Activated CD4-positive, alpha-beta memory T cell treated with anti-CD3 and anti-CD28 coated beads for 36 hours (primary cell): ENCODE measurements at places on chromosomes 16 and 17. TPM values are rescaled to one million over a fixed set of nuclear protein-coding genes. Genes with fewer than 3 reads are reported as not detected.

Gene GAS7
- 0.26 TPM for total RNA-seq

Gene TMC5
- total RNA-seq = not detected

Gene KRTAP4-4
- total RNA-seq = not detected

DNA sequence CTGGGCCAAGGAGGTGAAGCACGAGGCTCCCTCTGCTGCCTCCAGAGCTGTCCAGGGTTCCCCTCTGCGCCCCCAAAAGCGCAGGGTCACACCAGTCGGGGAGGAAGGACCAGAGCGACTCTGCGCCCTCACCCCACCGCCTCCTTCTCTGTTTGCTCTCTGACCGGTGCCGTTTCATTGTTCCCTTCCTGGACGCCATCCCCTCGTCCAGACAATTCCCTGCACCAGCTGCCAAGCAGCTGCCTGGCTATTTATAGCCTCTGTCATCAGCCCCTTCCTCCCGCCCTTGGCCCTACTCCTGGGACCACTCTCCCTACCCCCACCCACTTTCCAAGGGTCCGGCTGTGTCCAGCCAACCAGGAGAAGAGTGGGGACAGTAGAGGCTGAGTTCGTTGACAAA is 68.8 kb upstream of the CREBBP start:
- no peak for DNase-seq
- H3K4me1 ChIP-seq = no peaks in the 10 kb centered on the region
- H3K36me3 ChIP-seq = no peaks in the 10 kb centered on the region
- H3K27ac ChIP-seq = no peak overlapping the region
- H3K27me3 ChIP-seq = peaks cover 10% of the 10 kb centered on the region

Gene TNRC6C
- total RNA-seq = 10.9 TPM

GRCh38 chr16:29665294-29666077 is 2.4 kb downstream of the SPN start:
- H3K36me3 ChIP-seq = peaks cover 37% of the 10 kb centered on the region
- peaks cover 45% of the 10 kb centered on the region for H3K4me1 ChIP-seq
- peak overlapping the region; percentile 100 for H3K27ac ChIP-seq
- peak overlapping the region; percentile 97 for H3K4me3 ChIP-seq
- H3K27me3 ChIP-seq = no peaks in the 10 kb centered on the region
- peak; percentile 60 for DNase-seq

Gene MYH13
- not detected for total RNA-seq

GRCh38 chr16:11391576-11391975 is 46.3 kb downstream of the RMI2 start:
- no peaks in the 10 kb centered on the region for H3K36me3 ChIP-seq
- H3K27me3 ChIP-seq = no peaks in the 10 kb centered on the region
- DNase-seq = no peak
- no peaks in the 10 kb centered on the region for H3K4me1 ChIP-seq
- no peak overlapping the region for H3K4me3 ChIP-seq

DNA sequence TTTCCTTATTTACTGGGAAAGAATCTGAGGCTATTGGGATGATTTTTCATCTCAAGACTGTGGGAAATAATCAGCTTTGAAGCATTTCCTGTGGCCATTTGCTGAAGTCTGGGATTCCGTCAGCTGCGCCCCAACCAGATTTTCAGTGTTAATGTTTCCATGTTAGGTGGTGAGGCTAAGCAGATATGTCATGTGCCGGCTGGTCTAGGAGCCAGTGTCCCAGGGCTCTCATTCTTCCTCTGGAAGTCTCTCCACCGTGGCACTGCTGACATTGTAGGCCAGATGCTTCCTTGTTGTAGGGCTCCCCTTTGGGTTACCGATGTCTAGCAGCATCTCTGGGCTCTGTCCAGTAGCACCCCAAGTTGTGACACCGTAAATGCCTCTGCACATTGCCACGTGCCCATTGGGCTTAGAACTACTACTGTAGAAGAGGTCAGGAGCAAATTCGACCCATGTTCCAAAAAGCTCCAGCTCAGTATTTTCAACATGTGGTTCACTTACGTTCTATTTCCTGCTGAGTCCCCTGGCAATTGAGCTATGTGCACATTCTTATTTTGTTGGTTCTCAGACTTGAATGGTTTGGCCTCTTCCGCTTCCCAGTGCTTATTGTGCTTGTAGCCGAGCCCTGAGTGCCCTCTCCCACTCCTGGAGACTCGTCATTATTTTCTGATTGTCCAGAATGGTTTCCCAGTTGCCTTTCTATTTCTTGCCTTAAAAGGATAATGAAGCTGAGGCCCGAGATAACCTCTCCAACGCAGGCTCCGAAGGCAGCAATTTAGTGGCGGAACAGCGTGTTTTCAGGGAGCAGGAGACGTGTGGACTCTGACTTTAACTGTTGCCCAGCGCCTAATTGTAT is 82.2 kb downstream of the SPECC1 start:
- H3K36me3 ChIP-seq = no peaks in the 10 kb centered on the region
- DNase-seq = no peak

Gene GPR179
- total RNA-seq = 0.02 TPM

GRCh38 chr17:50274142-50274896 is at the start of gene TMEM92:
TMEM92 (plus strand) TSS chr17:50274466; CDS start chr17:50274502, 36 bp downstream.
- H3K27ac ChIP-seq = no peak within 1 kb of the TSS
- H3K4me1 ChIP-seq = peaks cover 5% of the 10 kb centered on the region
- DNase-seq = no peak
- H3K27me3 ChIP-seq = peaks cover 39% of the 10 kb centered on the region

Gene PRSS53
- total RNA-seq = 3.4 TPM

Gene SLC47A1
- total RNA-seq = 1.3 TPM

Gene RND2
- total RNA-seq = 0.07 TPM

DNA sequence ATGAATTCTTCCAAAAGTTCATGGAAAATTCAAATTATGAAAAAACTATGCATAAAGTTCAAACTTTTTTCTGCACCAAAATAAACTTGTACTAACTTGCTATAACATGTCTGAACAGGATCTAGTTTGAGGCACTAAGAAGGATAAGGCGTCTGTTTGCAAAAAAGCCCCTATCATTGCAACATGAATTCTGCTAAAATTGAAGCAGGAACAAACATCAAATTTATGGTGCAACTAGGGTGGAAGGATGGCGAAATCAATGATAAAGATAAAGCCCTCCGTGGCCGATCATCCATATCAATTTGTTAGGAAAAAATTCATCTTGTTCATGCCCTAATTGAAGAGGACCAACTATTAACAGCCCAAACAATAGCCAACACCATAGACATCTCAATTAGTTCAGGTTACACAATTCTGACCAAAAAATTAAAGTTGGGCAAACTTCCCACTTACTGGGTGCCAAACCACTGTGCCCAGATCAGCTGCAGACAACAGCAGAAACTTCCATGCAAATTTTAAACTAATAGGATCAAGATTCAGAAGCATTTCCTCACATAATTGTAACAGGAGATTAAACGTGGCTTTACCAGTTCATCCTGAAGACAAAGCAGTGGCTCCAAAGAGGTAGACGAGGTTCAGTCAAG is 12.9 kb downstream of the IL21R start:
- DNase-seq = no peak
- no peak overlapping the region for H3K4me3 ChIP-seq
- H3K4me1 ChIP-seq = peaks cover 68% of the 10 kb centered on the region
- no peaks in the 10 kb centered on the region for H3K27me3 ChIP-seq
- peaks cover 71% of the 10 kb centered on the region for H3K36me3 ChIP-seq

DNA sequence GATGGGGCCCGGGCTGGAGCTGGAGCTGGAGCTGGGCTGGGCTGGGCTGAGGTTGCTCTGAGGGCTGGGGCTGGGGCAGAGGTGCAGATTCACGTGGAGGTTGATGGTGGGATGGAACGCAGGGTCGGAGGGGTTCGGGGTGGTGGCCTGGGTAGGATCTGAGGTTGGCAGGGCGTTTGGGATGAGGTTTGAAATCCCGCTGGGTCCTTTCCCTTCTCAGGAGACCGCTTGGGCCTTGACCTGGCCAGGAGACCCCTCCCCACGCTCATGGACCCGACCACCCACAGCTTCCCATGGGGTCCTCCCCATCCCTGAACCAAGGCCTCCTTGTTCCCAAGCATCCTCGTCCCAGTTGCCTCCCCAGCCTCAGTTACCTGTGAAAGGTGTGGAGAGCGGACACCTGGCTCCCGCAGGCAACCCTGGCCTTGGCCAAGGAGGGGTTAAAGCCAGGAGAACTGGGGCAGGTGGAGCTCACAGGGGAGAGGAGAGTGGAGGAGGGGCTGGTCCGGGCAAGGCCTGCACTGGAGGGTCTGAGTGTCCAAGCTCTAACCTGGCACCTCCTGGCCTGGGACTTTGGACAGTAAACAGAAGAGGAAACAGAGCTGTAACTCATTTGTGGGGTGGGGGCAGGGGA is at the start of gene ASGR2:
ASGR2 (minus strand) TSS at position 582 of the 634 bp plus-strand sequence. CDS start 582 bp downstream, outside the sequence.
- no peak for DNase-seq
- H3K36me3 ChIP-seq = no peaks in the 10 kb centered on the region
- no peak within 1 kb of the TSS for H3K4me3 ChIP-seq
- H3K27ac ChIP-seq = no peak within 1 kb of the TSS

DNA sequence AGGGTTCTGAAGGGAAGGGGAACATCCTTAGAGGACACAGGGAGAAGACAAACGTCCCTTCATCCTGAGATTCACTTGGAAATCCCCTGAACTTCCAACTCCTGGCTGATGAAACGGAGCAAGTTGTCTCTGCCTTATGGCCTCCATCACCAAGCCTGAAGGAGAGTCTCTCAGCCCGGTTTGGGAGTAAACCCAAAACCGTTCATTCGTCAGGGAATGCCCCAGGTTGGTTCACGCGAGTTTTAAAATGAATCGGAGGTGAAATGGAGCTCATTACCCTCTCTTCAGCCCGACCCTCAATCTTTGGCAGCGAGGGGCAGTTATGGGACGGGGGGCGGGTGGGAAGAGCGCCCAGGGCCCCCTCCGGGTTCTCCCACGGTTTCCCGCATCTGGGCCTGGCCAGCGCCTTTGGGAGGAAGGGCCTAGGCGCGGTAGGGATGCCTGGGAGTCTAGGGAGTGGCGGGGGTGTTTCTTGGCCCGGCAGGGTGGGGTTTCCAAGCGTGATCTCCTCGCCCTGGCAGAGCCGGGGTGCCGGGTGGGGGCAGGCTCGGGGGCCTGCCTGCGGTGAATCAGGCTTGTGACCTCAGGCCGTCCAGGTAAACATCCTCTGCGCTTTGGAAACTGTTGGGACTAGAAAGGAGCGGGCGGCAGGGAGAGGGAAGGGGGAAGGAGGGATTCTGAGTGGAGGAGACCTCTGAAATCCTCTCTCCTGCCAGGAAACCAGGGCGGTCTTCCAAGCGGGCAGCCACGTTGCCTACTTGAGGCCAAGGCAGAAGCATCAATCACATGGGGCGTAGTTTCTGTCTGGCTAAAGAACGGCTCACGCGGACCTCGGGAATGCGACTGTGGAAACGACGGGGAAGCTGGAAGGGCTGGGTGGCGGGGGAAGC is 24.1 kb upstream of the HOXB13 start:
- no peaks in the 10 kb centered on the region for H3K36me3 ChIP-seq
- DNase-seq = no peak
- peaks cover 13% of the 10 kb centered on the region for H3K4me1 ChIP-seq
- no peak overlapping the region for H3K4me3 ChIP-seq
- no peak overlapping the region for H3K27ac ChIP-seq

DNA sequence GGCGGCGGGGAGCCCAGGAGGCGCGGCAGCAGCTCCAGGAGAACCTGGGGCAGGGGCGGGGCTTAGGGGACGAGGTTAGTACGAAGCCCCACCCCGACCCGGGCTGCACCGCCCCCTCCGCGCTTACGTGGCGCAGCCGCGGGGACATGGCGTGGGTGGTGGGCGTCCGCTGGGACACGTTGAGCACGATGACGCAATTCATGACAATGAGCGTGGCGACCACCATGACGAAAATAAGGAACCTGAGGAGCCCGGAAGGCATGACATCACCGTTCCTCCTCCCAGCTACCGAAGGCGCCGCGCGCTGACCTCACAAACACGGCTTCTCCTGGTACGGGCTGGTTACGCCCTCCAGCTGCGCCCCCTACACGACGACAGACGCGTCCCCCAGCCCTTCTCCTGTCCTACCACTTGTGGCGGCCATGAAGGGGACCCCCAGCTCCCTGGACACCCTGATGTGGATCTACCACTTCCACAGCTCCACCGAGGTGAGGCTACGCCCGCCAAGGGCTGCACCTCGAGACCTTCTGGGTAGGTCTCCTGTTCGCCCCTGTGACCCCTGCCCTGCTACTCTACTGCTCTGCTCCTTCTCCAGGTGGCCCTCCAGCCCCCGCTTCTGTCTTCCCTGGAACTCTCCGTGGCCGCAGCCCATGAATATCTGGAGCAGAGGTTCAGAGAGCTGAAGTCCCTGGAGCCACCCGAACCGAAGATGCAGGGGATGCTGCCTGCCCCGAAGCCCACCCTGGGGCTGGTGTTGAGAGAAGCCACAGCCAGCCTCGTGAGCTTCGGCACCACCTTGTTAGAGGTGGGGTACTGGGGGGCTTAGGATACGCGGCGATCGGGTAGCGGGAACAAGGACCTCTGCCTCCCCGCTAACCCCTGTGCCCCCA is at the start of gene C17orf107:
C17orf107 (plus strand) TSS at position 196 of the 890 bp plus-strand sequence; CDS start at position 423, 227 bp downstream.
- H3K27me3 ChIP-seq = peaks cover 1% of the 10 kb centered on the region
- peak within 1 kb of the TSS; percentile 88 for H3K4me3 ChIP-seq
- H3K36me3 ChIP-seq = peaks cover 14% of the 10 kb centered on the region

DNA sequence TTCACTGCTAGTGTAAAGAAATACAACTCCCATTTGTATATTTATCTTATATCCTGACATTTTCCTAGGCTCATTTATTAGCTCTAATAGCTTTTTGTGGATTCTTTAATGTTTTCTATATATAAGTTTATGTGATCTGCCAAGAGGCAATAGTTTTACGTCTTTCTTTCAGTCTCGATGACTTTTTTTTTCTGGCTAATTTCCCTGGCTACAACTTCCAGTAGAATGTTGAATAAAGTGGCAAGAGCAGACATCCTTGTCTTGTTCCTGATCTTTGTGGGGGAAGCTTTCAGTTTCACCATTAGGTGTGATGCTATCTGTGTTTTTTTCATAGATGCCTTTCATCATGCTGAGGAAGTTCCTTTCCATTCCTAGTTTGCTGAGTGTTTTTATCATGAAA is 43.9 kb upstream of the ABCA3 start:
- H3K4me1 ChIP-seq = peaks cover 3% of the 10 kb centered on the region
- peaks cover 3% of the 10 kb centered on the region for H3K27me3 ChIP-seq
- H3K27ac ChIP-seq = no peak overlapping the region
- no peak for DNase-seq
- H3K36me3 ChIP-seq = peaks cover 3% of the 10 kb centered on the region
- no peak overlapping the region for H3K4me3 ChIP-seq

DNA sequence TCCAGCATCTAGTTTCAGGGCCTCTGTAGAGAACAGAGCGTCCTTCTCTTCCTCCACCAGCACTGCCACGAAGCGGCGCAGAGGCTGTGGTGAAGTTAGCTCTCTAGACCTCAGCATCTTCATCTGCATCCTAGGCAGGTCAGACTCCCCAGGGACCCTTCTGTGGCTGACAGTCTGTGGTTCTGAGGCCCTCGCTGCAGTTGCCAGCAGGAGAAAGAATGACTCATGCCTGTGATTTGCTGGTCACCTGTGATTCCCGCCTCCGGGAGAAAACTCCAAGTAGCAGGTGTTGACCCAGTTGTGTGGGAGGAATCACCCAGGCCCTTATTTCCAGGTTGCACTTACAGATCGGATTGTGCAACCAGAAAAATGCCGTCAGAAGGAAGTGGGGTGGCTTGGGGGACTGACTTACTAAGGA is 117.3 kb upstream of the CACNG5 start:
- H3K4me3 ChIP-seq = no peak overlapping the region
- DNase-seq = no peak
- H3K36me3 ChIP-seq = peaks cover 17% of the 10 kb centered on the region
- H3K4me1 ChIP-seq = peaks cover 15% of the 10 kb centered on the region

Gene PIK3R5
- total RNA-seq = 20.7 TPM

Gene USP6
- 0.05 TPM for total RNA-seq
